ENCODE measurements at places on chromosomes 2 and 18.

- DNase-seq = no peak
Observed at GRCh38 chr2:1618974-1619373, 125.3 kb downstream of the PXDN start.

GRCh38 chr2:233156001-233156400 lies 95.5 kb upstream of the ATG16L1 start:
- no peak for DNase-seq

DNA sequence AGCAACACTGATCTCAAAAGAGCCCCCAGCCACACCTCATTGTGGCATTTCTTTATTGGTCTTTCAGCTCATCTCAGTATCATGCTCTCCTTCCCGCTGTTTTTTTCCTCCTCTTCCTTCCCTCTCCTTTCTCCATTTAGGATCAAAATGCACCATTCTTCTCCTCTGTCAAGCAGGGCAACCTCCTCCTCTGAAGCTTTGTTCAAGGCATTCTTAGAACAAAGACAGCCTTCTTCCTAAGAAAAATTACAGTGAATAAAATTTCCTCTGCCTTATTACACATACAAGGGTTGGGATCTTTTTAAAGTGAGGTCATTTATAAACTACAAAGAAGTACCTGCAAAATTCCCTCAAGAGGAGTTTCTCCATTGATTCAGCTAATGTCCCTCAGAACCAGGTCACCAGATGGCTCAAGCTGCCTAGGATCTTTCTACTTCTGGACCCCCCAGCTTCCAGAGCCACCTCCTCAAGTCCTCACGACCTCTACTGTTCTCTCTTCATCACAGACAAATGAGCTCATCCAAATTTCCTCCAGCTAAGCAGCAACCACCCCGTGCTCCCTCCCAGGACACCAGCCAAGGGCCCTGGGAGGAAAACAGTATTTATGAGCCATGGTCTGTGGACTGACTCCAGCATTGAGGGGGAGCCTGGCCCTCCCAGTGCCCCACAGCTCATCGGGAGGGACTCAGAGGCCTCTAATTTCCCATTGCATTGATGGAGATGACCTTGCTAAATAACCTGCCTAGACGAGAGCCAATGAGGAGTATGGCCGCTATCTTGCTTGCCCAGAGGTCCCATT lies 18.0 kb downstream of the SFXN5 start:
- peak; percentile 65 for DNase-seq

DNA sequence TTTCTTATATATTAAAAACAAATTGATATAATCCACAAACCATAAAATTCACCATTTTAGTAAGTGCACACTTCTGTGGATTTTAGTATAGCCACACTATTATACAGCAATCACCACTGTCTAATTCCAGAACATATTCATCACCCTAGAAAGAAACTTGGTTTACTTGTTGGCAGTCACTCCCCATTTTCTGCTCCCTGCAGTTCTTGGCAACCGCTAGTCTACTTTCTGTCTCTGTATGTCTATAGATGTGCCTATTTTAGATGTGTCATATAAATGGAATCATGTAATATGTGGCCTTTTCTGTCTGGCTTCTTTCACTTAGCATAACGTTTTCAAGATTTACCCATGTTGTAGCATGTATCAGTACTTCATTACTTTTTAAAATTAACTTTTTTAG lies 5.7 kb downstream of the CKAP2L start:
- DNase-seq = peak; percentile 37

- peak; percentile 82 for DNase-seq
Observed at GRCh38 chr2:238908960-238909951, 61.4 kb downstream of the TWIST2 start.

GRCh38 chr2:3634596-3635121 lies 23.3 kb upstream of the ALLC start:
- DNase-seq = no peak

DNA sequence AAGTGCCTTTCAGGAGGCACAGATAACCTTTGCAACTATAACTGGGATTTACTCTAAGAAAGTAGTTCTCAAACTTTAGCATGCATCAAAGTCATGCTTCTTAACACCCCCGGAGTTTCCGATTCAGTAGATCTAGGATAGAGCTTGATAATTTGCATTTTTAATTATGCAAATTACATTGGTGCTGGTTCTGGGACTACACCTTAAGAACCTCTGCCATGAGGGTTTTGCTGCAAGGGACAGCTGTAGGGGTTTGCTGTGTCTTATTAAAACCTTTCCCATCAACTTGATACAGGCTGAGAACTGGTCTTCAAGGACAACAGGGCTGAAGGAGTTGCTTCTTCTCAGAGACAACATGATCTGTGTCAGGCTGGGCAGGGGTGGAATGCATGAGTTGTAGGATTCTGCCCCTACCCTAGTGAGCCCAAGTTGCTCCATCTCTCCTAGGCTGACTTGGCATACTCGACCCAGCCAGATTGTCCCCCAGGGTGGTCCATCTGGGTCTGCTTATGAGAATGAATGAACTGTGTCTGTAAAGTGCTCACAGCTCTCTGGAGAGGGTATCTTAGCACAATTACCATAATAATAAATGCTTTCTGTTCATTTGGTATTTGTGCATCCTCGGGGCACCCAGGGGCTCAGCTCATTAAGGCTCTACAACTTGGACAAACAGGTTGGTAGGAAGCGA lies 232.7 kb downstream of the CLIP4 start:
- DNase-seq = no peak

DNA sequence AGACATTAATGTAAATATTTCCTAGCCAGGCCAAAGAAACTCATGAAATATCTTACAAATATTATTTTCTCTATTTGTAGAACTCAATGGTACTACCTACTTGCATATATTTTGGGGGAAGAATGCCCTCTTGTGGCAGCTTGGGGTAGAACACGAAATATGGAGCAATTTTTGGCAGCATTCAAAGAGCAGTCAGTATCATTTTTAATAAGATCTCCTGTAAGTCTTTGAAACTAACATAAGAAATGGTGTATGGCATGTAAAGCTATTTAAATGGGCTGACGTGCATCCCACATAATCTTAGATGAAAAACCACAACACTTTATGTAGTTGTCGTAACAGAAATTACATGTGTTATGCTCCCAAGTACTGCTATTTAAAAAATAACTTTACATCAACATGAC lies 62.3 kb upstream of the CCDC195 start:
- peak; percentile 70 for DNase-seq

DNA sequence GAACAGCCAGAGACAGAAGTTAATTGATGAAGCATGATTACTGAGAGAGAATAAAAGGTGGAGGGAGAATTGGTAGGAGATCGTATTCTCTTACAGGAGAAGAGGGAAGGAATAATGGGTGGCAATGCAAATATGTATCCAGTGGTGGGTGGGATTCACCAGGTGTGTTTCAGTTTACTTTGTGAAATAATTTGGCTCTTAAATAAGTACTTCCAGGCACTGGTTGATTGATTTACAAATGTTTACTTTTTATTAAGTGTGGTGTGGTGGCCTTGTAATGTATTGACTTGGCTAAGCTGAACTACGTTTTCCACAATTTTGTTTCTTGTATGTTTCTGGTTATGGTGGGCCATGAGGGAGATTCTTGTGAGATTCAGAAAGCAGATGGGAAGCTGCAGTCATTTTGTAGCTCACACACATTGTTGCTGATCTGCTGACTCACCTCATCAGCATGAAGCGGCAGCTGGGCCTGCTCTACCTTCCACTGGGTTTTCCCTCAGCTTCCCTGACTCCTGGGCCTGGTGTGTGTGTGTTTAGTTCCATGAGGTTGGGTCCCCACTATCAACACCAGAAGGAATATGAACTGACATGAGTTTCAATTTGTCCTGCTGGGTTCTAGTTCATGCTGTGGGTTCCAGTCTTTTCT lies 32.6 kb downstream of the MYL12B start:
- DNase-seq = peak; percentile 36

DNA sequence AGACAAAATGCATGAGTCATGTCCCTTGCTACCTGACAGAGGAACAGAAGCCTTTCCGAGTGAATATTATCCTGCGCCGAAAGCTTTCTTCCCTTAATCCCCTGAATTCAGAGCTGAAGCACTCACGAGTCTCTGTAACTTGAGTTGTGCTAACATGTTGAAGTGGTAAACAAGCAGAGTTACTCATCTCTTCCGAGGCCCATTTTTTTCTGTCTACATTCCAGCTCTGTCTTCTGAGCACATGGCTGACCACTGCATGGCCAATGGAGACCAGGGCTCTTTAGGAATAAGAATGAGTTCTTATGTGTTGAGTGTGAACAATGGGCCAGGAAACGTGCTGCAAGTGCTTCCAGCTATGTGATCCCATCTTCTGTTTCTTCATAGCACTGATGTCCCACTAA lies 73.1 kb upstream of the PID1 start:
- DNase-seq = peak; percentile 73

- DNase-seq = no peak
Observed at GRCh38 chr2:27651056-27651455, 12.4 kb downstream of the SUPT7L start.

DNA sequence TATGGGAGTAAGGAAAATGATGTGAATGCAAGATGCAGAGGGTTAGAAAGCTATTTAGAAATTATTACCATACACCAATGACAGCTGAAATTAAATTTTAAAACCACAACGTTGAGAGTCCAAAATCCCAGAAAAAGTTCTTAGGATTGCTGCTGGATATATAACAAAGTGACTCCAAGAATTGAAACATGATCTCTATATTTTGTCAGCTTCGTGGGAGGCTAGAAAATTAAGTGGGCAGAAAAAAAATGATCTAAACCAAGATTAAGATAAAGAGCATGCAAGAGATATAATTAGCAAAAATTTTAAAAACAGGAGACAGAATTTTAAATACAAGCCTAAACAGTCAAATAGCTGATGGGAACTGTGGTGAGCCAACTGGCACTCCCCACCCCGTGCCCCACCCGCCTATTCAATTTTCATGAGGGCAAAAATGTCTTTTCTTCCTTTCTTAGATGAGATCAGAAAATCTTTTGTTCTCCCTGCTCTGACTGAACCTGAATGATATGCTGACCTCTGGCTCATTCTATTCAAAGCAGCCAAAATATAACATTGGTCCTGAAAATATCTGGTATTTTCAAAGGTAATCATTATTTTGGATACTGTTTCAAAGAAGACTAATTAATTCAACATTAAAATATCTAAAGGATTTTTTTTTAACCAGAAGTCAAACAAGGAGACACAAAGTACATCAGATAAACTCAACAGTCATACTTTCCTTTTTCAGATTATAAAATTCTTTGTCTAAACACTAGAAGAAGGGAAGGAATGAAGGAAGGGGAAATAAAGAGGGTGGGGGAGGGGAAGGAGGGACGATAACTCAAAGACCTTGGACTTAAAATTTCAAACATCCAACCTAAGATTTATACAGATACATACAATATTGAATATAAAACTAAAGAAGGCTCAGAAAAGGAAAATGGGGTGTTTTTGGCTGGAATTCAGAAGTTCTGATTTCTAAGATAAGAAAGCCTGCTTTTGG lies 12.2 kb downstream of the KANSL3 start:
- peak; percentile 62 for DNase-seq

DNA sequence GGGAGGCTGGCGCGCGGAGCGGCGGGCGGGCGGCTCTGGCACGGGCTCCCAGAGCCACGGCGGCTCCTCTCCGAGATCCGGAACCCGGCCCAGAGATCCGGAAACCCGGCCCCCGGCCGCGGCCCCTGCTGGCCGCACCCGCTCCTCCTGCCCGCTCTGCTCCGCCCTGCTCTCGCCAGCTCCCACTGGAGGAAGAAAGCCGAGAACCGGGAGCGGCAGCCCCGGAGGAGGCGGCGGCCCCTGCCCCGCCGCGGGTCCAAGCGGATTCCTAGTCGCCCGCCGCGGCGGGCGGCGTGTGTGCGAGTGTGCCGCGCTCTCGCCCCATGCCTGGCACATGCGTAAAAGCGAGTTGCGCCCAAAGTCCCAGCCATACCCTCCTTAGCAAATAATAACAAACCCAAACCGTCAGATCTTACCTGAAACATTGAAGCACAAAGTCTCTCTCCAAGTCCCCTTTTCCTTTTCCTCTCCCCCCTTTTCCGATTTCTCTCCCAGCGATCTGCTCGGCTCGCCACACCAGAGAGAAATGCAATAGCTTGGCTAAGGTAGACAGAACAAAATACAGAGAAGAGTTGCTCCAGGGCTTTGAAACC lies 108.7 kb upstream of the KCTD1 start:
- DNase-seq = peak; percentile 59

DNA sequence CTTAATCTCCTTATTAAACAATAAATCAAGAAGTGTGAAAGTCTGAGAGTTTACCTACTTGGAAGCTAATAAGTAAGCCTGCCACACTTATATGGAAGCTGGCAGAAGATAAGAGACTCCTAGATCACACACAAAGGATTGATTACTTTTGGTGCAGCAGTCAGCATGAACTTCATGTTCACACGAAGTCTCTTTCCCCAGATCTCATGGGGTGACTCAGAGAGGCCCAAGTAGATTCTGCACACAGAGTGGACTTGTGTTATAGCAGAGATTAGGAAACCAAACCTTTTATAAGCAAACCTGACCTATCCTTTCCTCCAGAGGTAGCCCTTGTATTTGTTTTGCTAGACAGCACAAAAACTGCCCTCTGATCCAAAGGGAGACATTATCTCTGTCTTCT lies 9.9 kb upstream of the GAREM1 start:
- no peak for DNase-seq

- peak; percentile 70 for DNase-seq
Observed at GRCh38 chr18:24051031-24051947, 36.7 kb downstream of the TTC39C start.

GRCh38 chr18:68504441-68505177 lies 210.3 kb downstream of the TMX3 start:
- no peak for DNase-seq

DNA sequence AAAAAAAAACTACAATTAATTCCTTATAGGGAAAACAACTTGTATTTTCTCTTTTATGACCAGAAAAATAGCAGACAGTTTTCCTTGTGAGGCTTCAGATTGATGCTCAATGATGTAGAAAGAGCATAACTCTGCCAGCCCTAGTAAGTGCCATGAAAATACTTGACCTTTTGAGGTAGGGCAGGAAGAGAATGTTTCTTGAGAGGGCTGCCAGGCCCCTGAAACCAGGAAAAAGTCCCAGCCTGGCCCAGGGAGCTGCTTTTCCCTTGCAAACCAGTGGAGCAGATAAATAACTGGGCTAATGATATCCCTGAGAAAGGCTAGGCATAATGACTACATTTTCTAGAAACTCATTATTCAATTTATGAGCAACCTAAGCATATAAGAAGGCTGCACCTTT lies 126.8 kb downstream of the SLC8A1 start:
- DNase-seq = peak; percentile 43

GRCh38 chr2:201260302-201260800 lies at the start of gene CASP8:
CASP8 (plus strand) TSS chr2:201260536; CDS start chr2:201266487, 5,951 bp downstream.
- DNase-seq = peak; percentile 67

GRCh38 chr2:25664183-25664964 lies 9.0 kb downstream of the DTNB start:
- peak; percentile 62 for DNase-seq

DNA sequence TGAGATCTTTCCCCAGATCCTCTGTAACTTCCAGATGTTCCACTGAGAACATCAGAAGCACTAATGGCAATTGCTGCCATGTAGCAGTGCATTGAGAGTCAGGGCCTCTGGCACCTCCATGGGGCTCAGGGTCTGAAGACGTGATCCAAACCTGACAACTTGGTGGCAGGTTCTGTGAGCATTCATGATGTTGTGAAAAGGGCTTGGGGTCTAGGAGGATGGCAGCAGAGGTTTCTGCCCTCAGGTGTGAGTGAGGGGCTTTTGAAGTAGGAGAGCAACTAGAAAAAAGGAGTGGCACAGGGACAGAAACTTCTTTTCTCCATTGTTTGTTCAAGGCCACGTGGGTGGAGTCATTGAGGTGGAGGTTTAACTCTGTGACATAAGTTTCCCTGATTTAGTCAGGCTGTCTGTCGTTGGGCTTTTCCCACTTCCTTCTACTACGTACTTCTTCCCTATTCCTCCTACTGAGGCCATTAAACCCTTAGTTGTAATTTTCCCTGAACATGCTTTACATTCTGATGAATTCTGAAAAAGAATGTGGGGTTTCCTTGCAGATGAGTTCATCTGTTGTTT lies 13.1 kb downstream of the CFLAR start:
- peak; percentile 93 for DNase-seq
